Esophagus muscularis mucosa (tissue), 4 donors: ENCODE measurements at places on chromosomes 13 and 19.

DNA sequence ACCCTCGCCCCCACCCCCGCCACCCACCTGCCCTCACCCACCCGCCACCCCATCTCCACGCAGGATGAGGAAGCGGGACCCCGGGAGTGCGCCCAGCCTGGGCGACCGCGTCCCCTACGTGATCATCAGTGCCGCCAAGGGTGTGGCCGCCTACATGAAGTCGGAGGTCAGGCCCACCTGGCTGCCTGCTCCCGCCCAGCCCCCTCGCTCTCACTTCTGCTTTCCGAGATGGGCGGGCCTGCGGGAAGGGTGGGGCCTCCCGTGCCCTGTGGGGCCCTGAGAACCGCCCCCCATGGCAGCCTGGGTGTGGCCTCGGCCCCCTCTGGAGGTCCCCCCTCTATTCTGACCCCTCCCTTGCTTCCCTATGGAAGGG lies 3.1 kb upstream of the SPIB start:
- DNase-seq: no peak

DNA sequence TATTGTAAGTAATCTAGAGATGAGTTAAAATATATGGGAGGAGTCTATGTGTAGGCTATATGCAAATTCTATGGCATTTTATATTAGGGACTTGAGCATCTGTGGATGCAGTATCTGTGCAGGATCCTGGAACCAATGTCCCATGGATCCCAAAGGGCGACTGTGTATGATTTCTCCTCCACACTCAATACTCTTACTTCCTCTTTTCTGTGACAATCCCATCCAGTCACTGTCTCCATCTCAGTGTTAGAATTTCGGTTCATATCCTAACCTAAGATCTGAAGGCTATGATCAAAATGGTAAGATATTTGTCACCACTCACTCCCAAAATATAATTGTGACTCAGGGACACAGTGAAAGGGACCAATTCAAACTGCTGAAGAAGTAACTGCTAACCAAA lies 15.1 kb upstream of the ZNF599 start:
- DNase-seq: no peak

GRCh38 chr19:1606138-1606651 lies 933 bp upstream of the UQCR11 start:
- DNase-seq: no peak

- DNase-seq: no peak
Observed at GRCh38 chr13:87123987-87124784, 547.0 kb upstream of the SLITRK5 start.

DNA sequence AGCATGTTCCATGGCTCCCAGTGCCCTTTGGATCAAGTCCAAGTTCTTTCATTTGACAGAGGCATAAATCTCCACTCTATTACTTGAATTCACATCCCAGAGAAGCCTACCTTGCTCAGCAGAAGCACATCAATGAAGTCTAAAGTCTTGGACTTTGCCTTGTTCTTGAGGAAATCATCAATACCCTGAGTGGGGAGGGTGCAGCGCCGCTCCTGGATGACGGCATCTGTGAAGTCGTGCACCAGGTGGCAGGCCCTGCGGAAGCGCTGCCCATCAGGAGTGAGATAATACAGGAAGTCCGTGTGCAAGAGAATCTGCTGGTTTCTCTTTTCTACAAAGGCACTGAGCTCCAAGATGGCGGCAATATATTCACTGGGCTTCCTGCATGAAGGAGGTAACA lies 10.6 kb downstream of the CYP4F11 start:
- DNase-seq: no peak

DNA sequence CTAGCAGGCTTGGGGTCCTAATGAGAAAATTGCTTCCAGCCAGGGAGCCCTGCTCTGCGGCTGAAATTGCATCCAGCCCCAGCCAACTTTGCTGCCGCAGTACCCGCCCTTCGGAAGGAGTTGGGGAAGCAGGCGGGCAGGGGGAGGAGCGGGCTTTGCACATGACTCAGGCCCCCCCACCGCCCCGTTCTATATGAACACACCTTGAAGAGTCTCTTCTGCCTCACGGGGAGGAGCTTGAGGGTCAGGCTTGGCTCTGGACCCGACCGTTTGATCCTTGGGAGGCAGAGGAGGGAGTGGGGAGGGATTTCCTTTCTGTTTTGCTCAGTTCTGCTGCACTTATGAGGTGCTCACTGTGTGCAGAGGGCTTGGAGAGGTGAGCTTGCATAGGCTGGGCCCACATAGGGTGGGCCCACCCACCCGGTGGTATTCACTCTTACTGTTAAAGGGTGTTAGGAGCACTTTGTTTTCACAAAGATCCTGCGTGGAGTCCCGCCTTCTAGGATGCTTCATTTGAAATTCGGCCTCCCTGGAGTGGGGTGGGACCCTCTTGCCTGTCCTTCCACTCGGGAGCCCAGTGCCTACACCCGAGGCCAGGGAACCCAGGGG lies 46.5 kb downstream of the LYL1 start:
- DNase-seq: no peak

- no peak for DNase-seq
Observed at GRCh38 chr13:113157206-113157928, 1.1 kb upstream of the PROZ start.

GRCh38 chr13:42055500-42056085 lies 7.1 kb downstream of the DGKH start:
- no peak for DNase-seq

DNA sequence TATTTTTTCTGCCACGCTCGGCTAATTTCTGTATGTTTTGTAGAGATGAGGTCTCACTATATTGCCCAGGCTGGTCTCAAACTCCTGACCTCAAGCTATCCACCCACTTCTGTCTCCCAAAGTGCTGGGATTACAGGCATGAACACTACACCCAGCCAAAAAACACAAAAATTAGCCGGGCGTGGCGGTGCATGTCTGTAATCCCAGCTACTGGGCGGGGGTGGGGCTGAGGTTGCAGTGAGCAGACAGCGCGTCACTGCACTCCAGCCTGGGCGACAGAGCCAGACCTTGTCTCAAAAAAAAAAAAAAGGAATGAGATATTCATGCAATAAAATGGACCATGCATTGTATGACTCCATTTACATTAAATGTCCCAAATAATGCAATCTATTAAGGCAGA lies 32.2 kb downstream of the VASP start:
- DNase-seq: no peak

GRCh38 chr19:15508035-15508710 lies at the start of gene CYP4F22:
TSS of gene CYP4F22 (plus strand) at chr19:15508525. CDS start at chr19:15525337, 16,812 bp downstream.
- DNase-seq: no peak

DNA sequence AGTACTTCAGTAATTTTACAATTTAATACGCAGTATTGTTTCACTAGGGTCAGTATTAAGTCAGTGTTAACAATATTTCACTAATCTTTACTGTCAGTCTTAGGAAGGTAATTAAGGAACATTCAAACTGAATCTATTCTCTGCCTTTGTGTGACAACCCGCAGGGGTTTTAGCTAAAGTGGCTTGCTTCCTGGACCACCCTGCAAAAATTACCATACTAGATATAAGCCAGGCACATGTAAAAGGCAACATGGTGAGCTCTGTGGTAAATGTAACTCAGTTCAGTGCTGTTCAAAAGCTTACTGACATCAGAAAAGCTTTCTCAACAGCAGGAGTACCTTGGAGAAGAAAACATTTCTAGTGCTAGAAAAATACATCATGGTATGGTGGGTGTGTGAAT lies 116.7 kb downstream of the FREM2 start:
- no peak for DNase-seq

- no peak for DNase-seq
Observed at GRCh38 chr13:90867336-90867683, 480.2 kb upstream of the MIR17HG start.

GRCh38 chr19:50906217-50906616 lies 5.0 kb downstream of the KLK4 start:
- no peak for DNase-seq

GRCh38 chr13:33937373-33938098 lies 119.6 kb downstream of the RFC3 start:
- DNase-seq: no peak

- peak; percentile 57 for DNase-seq
Observed at GRCh38 chr13:101059793-101060192, 356.5 kb downstream of the NALCN start.

- no peak for DNase-seq
Observed at GRCh38 chr13:78595495-78596398, 7.6 kb downstream of the POU4F1 start.

GRCh38 chr19:13888281-13888680 lies 11.3 kb downstream of the NANOS3 start:
- DNase-seq: no peak

- DNase-seq: no peak
Observed at GRCh38 chr13:106550570-106551135, 15.2 kb upstream of the EFNB2 start.

DNA sequence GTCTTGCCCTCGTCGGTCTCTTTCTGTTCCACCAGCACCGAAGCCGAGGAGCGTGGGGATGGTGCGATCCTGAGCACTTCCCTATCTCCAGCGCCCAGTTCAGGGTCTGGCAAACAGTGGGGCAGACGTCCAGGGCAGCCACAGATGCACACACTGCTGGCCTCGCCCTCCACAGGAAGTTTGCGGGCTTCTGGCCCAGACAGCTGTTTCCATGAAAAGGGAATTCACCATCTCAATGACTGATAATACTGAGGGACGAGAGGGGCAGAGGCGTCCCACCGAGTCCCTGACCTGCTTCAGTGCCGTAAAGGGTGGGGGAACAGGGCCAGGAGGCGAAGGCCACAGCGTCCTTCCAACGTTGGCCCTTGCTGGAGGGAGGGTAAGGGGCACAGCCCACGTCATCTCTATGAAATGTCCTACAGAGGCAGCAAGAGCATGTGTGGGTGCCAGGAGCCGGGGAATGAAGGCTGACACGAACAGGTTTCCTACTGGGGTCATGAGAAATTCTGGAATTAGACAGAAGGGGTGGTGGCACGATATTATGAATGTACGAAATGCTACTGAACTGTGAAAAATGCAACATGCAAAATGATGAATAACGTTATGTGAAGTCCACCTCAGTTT lies 19.5 kb downstream of the SHC2 start:
- DNase-seq: no peak

DNA sequence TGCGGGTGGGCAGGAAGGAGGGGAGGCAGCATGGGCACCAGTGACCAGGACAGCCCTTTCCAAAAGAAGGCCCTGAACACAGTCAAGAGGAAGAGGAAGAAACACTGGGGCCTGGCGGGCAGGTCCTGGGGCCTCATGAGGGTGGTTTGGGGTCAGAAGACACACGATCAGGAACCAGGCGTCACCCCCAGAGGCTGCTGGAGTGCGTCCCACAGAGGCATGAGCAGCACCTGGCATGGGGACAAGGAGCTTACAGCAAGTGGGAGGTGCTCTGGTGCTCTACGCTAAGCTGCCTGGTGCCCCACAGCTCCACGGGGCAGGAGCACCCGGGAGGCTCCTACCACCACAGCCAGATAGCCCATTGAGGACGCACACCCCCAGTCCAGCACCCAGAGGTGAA lies 20.0 kb downstream of the ELL start:
- DNase-seq: no peak

DNA sequence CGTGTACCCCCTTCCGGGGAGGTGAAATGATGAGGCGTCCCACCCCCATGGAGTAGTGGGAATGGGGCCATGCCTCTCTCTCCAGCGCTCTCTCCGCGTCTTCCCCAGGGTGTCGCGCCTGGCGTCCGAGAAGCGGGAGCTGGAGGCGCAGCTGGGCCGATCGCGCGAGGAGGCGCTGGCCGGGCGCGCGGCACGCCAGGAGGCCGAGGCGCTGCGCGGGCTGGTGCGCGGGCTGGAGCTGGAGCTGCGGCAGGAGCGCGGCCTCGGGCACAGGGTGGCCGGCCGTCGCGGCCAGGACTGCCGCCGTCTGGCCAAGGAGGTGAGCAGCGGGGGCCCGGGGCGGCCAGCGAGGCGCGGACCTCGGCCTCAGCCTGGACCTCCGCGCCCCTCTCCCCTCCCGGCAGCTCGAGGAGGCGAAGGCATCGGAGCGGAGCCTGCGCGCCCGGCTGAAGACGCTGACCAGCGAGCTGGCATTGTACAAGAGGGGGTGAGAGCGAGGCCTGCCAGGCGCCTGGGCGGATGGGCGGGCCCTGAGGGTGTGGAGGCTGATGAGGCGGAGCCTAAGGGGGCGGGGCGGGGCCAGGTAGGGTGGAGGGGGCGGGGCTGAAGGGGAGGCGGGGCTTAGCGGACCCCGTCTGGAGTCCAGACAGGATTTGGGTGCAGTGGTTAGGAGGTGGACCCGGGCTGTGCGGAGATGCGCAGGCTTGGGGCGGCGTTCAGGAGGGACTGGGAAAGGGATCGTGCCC lies 7.7 kb downstream of the PGLYRP1 start:
- DNase-seq: no peak

- no peak for DNase-seq
Observed at GRCh38 chr13:28613562-28613961, 45.4 kb upstream of the POMP start.

DNA sequence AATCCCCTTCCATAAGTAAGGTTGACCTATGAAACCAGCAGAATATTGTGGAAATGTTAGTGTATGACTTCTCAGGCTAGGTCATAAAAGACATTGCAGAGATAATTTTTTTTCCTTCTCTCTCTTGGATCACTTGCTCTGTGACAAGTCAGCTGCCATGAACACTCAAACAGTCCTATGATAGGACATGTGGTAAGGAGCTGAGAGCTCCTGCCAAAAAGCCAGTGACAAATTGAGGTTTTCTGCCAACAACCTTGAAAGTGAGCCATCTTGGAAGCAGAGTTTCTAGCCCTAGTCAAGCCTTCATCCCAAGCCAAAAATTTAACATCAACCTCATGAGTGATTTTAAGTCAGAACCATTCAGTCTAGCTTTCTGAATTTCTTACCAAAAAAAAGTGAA lies 270.9 kb upstream of the NBEA start:
- no peak for DNase-seq
